ENCODE measurements at places on chromosomes 12 and 14.

GRCh38 chr12:47223031-47223847 lies 143.5 kb upstream of the AMIGO2 start:
- no peak for DNase-seq

DNA sequence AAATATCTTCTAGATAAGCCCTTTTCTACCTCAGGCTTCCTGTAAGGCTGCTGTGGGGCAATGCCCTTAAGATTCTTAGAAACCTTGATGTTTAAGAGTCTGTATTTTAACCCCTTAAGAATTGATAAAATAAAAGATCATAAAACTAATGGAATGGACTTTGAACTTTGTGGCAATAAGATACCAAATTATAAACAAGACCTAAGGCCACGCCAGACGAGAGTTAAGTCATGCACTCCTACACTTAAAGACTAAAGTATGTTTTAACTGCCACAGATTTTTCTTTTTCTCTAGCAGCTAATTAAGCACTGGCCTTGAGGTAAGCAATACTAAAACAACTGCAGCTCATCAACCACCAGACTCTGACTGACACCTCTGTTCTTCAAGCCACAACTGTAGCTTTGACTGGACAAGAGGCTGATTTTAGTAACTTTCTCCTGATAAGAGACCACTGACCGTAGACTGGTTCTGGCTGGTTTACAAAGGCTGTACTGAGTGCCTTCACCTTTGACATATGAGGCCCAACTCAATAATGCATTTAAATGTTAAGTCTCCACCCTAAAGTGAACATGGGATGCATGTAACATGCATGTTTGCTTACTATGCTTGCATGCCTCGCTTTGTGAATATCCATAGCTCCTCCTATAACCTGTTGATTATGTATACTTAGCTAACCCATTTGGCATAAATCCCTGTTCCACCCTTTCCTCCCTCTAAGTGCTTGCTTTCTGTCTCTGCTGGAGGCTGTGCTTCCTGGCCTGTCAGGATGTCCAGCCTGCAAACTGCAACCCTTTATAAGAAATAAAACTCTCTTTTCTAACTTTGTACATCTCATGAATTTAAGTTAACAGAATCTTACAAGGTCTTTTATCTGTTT lies 71.9 kb downstream of the KLHL28 start:
- no peak for DNase-seq

- DNase-seq = no peak
Measured at GRCh38 chr12:50564237-50564947, 59.6 kb downstream of the DIP2B start.

DNA sequence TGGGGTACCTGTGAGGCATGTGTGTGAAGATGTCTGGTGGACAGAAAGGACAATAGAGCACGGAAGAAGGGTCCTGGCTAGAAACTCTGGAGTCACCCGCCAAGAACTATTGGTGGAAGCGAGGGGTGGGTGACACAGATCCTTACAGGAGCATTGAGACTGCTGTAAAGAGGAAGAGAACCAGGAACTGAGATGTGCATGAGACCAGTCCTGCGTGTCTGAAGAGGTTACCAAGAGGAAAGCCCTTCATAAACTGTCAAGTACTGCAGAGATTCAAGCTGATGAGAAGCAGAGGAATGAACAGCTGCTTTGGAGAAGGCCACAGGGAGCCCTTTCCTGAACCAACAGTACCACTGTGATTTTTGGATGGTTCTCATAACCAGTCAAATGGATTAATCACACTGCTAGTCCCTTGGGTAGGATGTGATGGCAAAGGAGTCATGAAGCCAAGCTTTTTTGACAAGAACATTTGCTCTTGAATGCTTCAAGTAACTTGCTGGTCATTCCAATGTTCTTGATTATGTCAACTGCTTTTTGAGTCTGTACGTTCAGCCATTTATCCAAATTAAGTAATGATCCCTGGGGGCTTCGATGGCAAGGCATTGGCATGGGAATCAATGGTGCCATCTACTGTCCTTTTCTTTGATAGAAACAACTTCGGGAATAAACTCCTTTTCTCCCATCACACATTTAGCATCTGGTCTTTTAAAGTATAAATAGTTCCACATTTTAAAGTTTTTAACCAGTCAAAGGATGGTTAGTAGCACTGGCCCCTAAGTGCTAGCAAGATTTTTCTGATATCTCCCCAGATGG lies 42.9 kb downstream of the GPR135 start:
- DNase-seq = no peak

GRCh38 chr12:44829045-44829444 lies 47.1 kb downstream of the NELL2 start:
- no peak for DNase-seq

DNA sequence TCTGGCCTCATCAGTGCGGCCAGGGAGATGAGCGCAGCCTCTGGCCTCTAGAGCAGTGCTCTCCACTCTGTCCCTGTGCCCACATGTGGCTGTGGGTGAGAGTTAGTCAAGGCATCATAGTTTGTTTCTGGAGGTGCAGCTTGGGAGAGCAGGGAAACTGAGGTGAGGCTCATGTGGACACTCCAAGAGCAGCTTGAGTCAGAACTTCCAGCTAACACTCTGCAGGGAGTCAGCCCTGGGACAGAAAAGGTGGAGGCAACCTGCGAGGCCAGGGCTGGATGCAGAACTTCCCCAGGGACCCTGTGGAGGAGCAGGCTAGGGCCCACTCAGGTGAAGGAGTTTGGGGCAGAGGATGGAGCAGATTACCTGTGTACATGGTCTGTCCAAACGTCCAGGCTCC lies 10.8 kb downstream of the ISCA2 start:
- no peak for DNase-seq

- no peak for DNase-seq
Measured at GRCh38 chr12:62264706-62265105, 4.5 kb downstream of the USP15 start.

DNA sequence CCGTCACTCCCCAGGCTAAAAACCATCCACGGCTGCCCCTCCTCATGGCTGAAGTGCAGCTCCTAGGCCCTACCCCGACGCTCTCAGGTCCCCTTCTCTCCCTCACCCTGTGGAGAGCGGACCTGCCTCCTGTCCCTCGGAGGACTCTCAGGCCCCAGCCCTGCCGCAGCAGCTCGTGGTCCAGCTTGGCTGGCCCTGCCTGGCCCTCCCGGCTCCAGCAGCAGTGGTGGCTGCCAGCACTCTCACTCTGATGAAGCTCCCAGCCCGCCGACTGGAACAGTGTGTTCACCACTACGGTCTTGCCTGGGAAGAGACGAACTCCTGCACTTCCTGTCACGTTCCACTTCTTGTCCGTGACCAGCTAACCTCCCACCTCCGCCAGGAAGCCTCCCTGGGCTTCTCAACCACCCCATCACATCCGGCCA lies 11.1 kb downstream of the BAG5 start:
- no peak for DNase-seq

- no peak for DNase-seq
Measured at GRCh38 chr12:124478416-124478815, 89.0 kb downstream of the NCOR2 start.

GRCh38 chr14:61484031-61484430 lies 162.7 kb downstream of the PRKCH start:
- no peak for DNase-seq

DNA sequence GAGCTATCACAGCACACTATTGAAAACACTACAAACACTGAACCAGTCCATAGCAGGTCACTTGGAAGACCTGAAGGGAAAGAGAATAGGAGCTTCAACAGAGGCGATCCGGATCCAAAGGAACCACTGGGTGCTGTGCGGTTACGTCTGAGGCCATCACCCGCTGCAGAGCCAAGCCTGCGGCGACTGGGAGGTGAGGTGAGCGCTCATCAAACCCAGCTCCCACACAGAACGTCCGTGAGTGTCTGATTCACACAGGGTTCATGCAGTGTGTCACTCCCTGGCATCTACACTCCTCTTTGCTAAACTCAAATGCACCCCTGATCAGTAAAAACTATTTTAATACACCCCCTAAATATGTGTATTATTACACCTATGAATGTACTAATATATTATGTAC lies 64.1 kb downstream of the TMEM132D start:
- no peak for DNase-seq

GRCh38 chr12:88163371-88163770 lies 21.3 kb downstream of the TMTC3 start:
- DNase-seq = no peak

- no peak for DNase-seq
Measured at GRCh38 chr14:75329369-75329768, 50.7 kb downstream of the FOS start.

- DNase-seq = no peak
Measured at GRCh38 chr12:96070670-96071279, 35.4 kb upstream of the LTA4H start.

- DNase-seq = no peak
Measured at GRCh38 chr12:92338102-92338501, 192.5 kb upstream of the BTG1 start.

DNA sequence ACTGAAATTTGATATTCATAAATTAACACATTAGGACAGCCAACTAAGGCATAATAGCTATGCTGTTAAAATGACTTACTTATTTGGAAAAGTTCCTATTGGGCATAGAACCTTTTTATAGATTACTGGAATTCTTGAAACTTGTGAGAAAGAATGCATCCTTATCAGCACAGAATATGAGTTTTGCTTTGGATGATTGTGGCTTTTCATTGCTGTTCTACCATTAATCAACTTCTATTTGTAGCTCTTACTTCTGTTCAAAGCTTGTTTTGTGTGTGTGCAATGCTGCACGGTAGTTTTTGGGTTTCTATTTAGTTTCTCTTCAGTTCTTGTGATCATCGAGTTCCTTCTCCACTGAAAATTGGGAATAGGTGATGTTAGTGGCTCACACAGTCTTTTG lies 152.4 kb upstream of the PELI2 start:
- no peak for DNase-seq

DNA sequence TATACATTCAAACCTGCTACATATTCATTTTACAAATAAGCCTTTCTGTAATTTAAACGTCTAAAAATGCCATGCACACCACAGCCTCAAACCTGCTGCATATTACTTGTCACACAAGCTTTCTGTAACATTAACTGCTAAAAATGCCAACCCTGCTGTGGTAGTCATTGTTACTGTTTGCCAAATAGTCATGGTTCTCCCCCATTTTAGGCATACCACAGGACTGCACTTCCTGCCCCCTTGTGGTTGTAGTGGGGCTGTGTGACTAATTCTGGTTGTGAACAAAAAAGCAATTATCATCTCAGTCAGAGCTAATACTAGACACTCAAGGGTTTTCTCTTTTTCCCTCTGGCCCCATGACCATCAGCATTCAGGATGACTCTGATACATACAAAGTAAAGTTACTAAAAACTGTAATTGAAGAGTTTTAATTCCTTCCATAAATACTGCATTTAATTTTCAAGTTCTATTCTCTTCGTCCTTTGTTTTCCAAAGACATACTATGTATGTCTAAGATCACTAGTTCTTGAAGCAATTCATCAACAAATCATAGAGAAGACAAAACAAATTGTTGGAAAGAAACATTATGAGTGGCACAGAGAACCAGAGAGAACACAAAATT lies 5.7 kb upstream of the SLC35F4 start:
- peak; percentile 47 for DNase-seq

GRCh38 chr14:70981000-70981952 lies 74.0 kb downstream of the PCNX1 start:
- DNase-seq = no peak

DNA sequence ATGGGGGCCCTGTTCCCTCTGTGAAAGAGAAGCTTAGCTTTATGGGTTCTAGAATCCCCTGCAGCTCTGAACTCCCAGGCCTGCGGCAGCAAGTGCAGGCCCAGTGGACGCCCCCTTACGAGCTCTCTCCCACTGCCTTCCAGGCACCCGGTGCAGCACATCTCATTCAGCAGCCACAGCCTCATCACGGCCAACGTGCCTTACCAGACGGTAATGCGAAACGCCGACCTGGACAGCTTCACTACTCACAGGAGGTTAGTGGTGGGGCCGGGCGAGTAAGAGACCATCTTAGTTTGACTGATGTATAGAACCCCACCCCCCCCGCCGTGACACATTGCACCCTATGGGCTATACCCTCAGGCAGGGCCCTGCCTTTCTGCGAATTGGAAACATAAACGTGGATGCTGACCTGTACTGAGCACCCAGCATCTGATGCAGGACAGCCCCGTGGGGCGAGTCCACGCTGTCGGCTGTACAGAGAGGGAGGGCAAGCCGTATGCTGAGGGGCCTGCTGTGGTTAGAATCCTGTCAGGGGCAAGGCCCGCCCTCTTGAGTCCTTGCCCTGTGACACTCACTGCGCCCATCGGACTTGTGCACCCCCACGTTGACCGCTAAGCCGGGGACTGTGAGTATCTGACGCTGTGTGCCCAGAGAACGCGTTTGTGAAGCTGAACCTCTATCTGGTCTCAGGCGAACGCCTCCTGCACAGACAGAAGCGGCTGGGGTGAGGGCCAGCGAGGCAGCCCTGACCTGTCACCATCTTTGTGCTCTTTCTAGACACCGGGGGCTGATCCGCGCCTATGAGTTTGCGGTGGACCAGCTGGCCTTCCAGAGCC lies 71.7 kb downstream of the TESC start:
- DNase-seq = no peak

- no peak for DNase-seq
Measured at GRCh38 chr14:30541318-30541717, 17.6 kb upstream of the G2E3 start.

- DNase-seq = no peak
Measured at GRCh38 chr12:109701064-109701463, 12.6 kb upstream of the FAM222A start.

DNA sequence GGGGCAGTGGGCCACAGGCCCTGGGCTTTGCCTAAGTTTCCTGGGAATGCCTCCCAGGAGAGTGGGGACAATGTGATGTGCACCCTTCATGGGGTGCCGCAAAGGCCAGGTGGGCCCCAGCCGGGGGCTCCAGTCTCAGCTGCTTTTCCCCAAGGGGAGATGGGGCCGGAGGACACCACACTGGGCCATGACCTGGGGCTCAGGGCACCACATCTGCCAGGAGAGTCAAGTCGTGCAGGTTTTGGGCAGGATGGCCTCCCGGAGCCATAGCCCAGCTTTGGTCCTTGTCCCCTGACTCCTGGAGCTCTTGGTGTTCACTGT lies 12.2 kb downstream of the HIP1R start:
- no peak for DNase-seq

GRCh38 chr12:6613776-6614512 lies 6.8 kb upstream of the CHD4 start:
- DNase-seq = peak; percentile 63

DNA sequence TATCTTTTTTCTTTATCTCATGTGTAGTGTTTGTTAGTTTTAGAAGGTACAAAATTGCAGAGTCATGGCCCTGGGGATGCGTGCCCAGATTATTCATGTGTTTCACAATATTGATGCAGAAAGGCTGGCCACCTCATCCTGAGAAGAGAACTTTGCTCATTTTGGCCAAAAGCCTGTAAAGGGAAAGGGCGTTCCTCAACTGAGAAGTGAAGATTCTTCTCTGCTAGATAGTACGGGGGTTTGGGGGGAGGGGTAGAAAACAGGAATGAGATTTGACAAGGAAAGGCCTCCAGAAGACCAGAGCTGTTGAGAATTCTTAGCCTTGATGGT lies 1.7 kb downstream of the MGST1 start:
- DNase-seq = no peak

DNA sequence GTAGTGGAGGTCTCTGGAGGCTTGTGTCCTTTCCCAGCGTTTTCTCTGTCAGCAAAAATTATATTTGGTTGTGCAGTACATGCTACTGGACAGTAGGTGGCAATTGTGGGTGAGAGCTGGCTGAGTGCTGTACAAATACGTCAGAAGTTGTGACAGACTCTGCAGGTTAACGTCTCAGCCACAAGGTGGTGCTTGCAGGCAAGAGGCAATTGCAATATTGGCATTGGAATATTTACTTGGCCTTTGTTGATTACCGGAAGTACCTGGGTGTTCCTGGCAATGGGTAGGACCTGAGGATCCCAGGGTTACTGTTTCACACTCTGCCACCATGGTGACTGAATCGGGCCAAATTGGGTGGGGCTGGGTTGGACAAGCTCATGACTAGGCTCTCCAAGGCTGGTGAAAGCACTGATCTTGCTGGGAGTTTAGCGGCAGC lies 333.9 kb upstream of the LMO3 start:
- peak; percentile 31 for DNase-seq
